ENCODE measurements at places on chromosomes 3 and 15.

DNA sequence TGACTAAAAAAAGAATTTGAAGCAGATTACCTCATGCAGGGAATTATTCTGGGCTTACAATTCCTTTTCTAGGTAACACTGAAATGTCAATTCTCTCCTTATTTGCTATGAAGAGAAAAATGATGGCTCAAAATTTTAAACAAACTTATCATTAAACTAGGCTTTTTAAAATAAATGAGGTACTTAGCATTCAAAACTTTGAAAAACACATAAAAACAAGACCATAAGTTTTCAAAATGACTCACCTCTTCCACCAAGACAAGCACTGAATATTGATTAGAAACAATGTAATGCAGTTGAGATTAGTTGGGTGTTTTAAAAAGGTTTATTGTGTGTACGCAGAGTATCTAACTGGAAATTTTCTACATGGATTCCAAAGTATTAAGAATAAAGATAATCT, 154.6 kb downstream of the ADAM10 start:
- DNase-seq, result no peak

DNA sequence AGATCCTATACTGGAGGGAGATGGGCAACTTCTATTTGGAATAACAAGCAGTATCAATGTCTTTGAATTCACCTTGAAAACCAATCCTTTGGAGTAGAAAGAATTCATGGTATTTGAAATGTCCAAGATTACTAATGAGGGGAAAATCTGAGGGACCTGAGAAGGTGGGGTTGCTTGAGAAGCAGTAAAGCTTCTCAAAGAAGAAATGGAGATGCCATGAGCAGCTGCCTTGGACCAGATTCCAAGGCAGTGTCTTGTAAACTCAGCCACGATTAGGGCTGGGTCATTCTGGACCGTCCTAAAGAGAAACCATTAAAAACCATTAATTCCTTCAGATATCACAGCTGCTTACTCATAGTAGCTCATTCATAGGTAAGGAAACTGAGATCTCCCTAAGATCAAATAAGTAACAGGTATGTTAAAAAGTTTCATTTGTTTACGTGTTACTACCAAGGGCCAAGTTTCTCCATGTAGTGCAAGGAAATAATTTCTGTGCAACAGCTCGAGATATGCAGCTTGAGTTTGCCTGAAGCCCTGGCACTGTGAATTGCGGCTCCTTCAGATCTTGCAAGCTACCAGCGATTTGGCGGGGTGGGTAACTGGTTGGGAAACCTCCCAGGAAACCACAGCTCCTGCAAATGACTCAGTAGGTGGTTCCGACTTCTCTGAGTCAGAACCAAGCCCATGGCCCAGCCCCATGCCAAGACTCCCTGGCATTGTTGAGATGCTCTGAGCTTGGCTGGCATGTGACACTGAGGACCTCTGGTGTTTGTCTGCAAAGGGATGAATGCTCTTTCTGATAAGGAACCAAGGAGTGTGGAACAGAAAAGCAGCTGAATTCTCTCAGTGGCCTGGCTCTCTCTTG, 296.8 kb downstream of the RORA start:
- no peak for DNase-seq

GRCh38 chr3:32755761-32756160, 62.0 kb upstream of the TRIM71 start:
- DNase-seq, result no peak

DNA sequence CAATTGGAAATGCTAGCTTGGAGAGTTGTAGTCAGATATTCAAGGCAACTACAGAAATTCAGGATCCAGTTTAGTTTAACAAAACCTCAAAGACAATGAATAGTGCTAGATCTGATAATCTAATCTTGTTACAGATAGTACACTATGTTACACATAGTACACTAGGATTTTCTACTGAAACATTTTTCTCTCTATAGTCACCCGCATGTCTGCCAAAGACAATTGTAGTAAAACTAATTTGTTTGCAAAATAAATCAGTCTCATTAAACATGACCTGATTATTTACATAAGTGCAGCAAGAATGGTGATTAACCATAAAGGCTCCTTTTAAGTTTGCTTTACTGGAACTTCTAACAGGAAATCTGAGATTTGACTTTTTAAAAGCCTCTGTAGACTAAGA, 52.0 kb downstream of the ILDR1 start:
- no peak for DNase-seq

- DNase-seq, result peak; percentile 84
These were observed 27.5 kb downstream of the BHLHE40 start for GRCh38 chr3:5006755-5007202.

DNA sequence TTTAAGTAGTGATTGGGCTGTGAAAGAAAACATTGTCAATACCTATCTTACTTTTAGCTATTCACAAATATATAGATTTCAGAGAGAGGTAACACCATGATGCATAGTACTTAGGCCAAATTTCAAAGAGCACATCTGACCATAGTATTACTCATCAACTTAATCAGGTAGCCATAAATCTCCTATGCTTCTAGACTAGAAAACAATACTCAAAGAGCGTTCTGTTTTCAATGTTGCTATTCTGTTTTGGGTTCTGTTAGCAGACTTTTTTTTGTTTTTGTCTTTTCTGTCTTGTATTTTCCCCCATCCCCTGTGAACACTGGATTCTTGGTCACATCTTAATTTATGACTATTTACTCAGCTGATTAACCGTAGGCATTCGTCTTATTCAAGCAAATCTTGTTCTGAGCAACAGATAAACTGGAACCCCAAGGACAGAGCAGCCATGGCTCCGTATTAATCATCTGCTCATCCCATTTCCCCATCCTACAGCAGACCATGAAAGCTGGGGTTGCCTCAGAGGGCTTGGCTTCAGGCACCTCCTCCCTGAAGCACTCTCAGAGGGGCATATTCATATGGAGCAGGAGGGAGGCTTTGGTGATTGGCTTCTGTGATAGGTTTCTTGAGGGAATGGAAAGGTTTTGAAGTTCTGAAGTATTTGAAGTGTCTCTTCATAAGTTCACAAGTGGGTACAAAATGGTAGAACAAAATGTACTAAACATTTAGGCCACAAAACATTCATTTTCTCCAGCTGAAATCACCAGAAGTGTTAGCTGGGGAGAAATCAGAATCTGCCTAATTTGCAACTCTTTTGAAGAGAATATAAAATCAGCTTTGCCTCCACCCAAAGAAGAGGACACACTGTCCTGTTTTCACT, 105.3 kb downstream of the TNIK start:
- DNase-seq, result no peak

DNA sequence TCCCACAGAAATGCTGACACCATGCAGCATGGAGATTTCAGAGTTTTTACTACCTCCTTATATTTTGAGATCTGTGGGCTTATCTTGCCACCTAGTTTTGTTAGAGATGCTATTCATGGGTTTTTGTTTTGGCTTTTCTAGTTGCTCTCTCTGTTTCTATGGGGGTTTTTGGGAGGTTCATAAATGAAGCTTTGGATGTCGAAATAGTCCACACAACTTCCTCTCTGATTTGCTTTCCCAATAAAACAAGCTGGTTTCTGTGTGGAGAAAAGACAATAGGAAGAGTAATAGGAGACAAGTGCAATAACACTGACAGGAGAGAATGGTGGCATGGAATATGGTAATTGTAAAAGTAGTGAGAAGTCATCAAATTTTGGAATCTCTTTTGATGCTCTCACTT, 106.8 kb upstream of the GPR149 start:
- DNase-seq, result no peak

GRCh38 chr15:95784508-95784907, 546.0 kb upstream of the NR2F2 start:
- DNase-seq, result no peak

DNA sequence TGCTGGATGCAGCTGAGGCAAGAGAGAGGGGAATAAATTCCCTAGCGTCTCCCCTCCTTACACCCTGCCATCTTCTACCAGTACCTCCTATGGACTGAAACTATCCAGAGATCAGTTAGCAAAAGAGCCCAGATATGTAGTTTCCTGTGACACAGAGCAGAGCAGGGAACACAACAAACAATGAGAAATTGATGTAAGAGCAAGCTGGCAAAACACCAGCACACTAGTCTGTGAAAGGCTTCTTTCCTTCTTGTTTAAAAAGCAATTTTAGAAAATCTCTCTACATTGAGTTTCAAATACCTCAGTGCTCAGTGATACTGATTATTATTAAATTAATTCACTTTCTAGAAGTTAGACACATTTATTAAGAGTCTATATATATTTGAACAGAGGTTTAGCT, 215.6 kb upstream of the AZI2 start:
- DNase-seq, result no peak

DNA sequence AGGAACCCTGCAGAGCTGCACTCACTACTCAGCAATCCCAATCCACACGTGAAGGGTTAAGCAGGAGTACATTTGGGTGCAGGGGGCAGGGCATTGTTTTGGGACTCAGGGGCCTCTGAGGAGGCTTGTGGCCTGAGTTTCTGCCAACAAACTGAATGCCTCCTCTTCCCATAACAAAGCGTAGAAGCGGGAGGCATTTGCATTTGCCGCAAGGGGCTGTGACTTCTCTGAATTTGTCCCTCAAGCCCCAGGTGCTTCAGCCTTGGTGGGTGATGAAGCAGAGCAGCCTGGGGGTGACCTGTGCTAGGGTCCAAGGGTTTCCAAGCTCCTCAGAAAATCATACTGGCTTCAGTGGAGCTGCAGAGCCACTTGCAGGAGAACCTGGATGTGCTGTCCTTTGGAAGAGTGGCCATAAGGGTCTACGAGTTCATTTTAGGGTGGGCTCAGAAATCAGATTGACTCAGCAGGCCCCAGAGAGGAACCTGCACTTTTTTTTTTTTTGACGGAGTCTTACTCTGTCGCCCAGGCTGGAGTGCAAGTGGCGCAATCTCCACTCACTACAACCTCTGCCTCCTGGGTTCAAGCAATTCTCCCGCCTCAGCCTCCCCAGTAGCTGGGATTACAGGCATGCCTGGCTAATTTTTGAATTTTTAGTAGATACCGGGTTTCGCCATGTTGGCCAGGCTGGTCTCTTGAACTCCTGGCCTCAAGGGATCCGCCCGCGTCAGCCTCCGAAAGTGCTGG, 1.4 kb upstream of the RPSA start:
- no peak for DNase-seq

GRCh38 chr3:127115691-127116351, 77.1 kb upstream of the PRR23E start:
- no peak for DNase-seq

DNA sequence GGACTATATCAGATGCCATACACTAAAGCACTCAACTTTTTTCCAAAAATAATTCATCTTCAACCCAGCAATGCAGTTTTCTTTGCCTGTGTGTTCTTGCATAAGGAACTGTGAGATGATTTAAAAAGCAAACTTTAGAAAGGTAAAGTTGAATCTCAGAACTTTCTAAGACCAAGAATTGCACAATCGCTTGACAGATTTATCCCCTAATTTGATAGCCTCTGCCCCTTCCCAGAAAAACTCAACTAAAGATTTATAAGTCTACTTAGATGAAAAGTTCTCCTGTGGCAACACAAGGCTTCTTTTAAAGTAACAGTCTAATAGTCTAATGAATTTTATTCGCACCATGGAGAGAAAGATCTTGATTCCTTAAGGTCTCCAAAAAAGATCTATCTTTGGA, 259.3 kb downstream of the MAGI1 start:
- DNase-seq, result no peak

- no peak for DNase-seq
These were observed 52.9 kb upstream of the ITGA11 start for GRCh38 chr15:68484696-68485400.

GRCh38 chr3:72042397-72043203, 257.7 kb upstream of the PROK2 start:
- no peak for DNase-seq

- DNase-seq, result no peak
These were observed 6.8 kb upstream of the PKM start for GRCh38 chr15:72237853-72238224.

DNA sequence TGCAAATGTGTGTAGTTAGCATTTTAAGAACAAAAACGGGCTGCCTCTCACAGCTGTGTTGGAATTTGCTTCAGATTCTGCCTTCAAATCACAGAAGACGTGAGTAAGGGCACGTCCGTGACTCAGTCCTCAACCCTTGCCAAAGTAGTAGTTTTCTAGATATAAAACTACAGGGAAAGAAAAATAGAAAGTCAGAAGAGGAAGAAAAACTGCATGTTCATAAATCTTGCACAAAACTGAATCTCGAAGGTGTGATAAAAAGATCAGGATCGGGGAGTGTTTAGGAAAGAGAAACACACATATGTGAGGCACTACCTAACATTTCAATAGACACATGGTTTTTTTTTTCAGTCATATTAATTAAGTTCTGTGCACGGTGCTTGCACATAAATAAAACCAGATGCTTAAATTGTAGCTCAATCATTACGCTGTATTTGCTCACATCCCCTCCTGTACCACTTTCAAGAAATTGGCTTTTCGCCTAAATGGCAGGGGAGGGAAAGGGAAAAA, 71.7 kb downstream of the P3H2 start:
- DNase-seq, result no peak

- no peak for DNase-seq
These were observed 19.4 kb downstream of the TGFBR2 start for GRCh38 chr3:30625541-30626438.

GRCh38 chr3:52231502-52232278, 6.2 kb upstream of the TLR9 start:
- DNase-seq, result peak; percentile 81

- no peak for DNase-seq
These were observed 17.5 kb upstream of the SKOR1 start for GRCh38 chr15:67807836-67808235.

DNA sequence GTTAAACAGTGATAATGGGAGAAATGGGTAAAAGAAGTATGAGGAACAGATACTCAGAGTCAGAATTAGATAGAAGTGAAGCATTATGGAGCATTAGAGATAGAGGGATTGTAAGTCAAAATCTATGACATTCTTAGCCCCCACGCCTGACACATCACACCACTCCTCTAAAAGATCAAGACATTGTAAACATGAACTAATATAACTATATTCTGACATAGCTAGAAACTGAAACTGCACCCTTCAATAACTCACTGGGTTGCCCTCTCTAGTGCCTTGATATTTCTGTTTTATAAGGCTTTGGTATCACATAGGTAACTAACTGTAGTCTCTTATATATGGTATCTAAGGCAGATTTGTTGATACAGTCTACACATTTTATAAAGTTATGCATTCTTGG, 684.3 kb upstream of the DPPA4 start:
- no peak for DNase-seq

- DNase-seq, result no peak
These were observed 61.9 kb downstream of the GOLGA6L7 start for GRCh38 chr15:28786521-28786920.

DNA sequence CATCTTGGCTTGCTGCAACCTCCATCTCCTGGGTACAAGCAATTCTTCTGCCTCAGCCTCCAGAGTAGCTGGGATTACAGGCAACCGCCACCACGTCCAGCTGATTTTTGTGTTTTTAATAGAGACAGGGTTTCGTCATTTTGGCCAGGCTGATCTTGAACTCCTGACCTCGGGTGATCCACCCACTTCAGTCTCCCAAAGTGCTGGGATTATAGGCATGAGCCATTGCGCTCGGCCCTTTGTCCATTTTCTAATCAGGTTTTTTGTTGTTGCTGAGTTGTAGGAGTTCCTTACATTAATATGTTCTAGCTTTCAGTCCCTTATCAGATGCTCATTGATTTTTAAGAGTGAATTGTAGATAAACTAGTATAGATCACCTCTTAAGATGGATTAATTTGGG, 20.3 kb downstream of the RAB5A start:
- no peak for DNase-seq

GRCh38 chr3:55512571-55513343, 25.7 kb upstream of the WNT5A start:
- no peak for DNase-seq
